ENCODE measurements at places on chromosomes 13 and 19. TPM values are rescaled to one million over a fixed set of nuclear protein-coding genes. Genes with fewer than 3 reads are reported as not detected.

The ELSPBP1 gene
- total RNA-seq = not detected

The CXCL17 gene
- total RNA-seq = not detected

The IGFL1 gene
- not detected for total RNA-seq

The AXL gene
- total RNA-seq = 9.5 TPM

The CGB5 gene
- not detected for total RNA-seq

The PRODH2 gene
- not detected for total RNA-seq

The C5AR1 gene
- 3.4 TPM for total RNA-seq

The CERS4 gene
- 20.6 TPM for total RNA-seq

The IGFL4 gene
- not detected for total RNA-seq

The UBL3 gene
- 23.3 TPM for total RNA-seq

The DCT gene
- 0.88 TPM for total RNA-seq

The ERFL gene
- not detected for total RNA-seq

The FCAR gene
- total RNA-seq = 0.79 TPM

The ZNF565 gene
- 2.5 TPM for total RNA-seq

The TMEM59L gene
- 0.86 TPM for total RNA-seq

The PRTN3 gene
- total RNA-seq = not detected

The CCDC8 gene
- total RNA-seq = 24.7 TPM

The SCN1B gene
- 32.4 TPM for total RNA-seq

The RASIP1 gene
- 19.3 TPM for total RNA-seq

The ZNF578 gene
- 2.1 TPM for total RNA-seq

The PSPN gene
- total RNA-seq = 0.85 TPM

The AP1M2 gene
- total RNA-seq = not detected

The STX10 gene
- total RNA-seq = 35.8 TPM

The ANKLE1 gene
- 0.29 TPM for total RNA-seq

The TPTE2 gene
- not detected for total RNA-seq

The PCDH8 gene
- total RNA-seq = not detected
